ENCODE measurements at places on chromosomes 6 and 20.

GRCh38 chr20:50645253-50646068 is 45.9 kb downstream of the RIPOR3 start:
- peak; percentile 69 for DNase-seq

DNA sequence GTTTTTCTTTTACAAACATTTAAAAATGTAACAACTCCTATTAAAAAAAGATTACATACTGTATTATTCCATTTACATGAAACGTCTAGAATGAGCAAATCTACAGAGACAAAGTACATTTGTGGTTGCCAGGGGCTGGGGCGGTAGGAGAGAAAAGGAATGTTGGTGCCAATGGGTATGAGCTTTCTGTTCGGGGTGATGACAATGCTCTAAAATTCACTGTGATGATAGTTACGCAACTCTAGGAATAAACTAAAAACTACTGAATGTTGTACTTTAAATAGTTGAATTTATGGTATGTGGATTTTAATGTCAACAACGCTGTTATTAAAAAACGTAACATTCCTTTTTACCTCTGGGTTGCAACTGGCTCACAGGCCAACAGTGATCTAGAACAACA is 211.1 kb downstream of the GMDS start:
- DNase-seq, result no peak

DNA sequence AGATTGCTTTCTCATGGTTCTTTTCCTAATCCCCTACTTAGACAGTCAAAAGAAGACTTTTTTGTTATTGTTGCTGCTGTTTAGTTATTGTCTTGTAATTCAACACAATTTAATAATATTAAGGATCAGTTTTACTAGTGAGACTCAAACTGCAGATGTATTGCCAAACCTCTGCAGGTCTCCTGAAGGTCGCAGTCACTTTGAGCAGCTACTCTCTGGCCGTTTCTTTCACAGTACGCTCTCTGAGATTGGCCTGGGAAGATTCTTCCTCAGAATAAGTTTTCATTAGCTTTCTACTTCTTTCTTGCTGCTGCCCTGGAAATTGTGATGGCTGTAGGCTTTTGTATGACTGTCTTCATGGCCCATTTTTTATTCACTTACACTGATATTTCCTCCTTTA is 930.8 kb downstream of the QKI start:
- DNase-seq, result no peak

DNA sequence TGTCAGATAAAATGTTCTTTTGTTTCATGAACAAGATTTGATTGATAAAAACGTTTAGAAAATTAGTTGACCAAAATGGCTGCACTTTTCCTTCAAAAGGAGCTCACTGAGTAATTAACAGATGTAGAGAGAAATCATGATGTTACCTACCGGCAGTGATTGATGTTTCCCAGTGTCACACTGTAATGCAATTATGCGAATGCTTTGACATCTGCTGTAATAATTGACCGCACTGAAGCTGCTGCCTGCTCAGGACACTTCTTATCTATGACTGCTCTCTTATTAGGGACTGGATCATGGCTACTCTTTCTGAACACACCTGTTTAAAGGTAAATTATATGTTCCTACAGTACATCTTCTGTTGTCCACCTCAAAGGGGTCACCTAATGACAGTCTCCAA is 94.6 kb downstream of the GPR63 start:
- DNase-seq, result no peak

DNA sequence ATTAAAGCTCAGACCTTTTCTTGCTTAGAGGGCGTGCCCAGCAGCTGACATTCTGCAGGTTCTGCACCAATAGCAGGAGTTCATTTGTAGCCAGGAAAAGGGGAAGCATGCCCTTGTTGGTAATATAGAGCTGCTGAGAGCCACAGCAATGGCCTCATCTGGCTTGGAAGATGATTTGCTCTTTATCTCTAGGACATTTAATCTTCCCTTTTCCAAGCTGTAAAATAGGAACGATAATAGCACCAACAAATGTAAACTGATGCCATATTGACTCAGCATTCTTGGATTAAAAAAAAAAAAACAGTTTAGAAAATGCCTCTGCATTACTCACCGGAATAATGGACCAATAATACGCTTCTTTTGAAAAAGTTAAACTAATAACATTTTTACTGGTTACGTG is 93.4 kb upstream of the SLC2A12 start:
- DNase-seq, result no peak

GRCh38 chr6:52610745-52611355 is 34.0 kb upstream of the TRAM2 start:
- DNase-seq, result no peak

DNA sequence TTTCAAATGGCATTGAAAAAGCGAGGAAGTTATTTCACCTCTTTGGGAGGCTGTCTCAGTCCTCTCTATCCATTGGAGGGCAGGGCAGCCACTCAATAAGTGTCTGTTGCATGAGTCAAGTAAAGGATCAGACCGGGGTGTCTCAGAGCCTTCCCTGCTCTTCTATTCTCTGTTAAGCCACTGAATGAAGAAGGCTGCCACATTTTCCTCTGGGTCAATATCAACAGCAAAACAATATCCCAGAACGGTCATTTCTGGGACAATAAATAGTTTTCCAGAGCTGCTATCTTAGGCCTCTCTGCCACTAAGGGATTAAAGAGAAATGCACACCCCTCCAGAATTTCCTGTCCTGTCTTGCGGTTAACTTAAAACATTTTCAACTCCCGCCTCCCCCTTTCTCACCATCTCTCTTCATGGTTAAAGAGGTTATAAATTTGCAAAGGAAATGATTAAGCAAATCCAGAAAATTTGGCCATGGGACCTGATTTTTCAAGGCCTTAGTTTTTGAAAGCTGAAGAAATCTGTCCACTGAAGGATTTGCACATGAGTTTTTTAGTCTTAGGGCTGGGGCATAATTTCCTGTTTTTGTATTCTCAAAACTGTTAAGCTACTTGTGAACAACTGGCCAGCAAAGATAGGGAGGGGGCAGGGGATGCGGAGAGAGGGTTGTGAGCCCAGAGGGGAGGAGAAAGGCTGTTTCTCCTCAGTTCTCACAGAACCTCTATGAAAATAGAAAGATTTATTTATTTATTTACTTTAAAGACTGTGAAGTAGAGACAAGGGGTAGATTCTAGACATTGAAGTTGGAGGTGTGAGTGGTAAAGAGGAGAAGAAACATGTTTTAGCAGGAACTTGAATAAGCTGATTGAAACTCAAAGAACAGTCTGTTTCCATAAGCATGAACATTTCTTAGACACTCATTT is 135.7 kb downstream of the BCAS1 start:
- no peak for DNase-seq

GRCh38 chr6:6840831-6841291 is 252.3 kb downstream of the LY86 start:
- DNase-seq, result no peak

GRCh38 chr6:11315743-11316437 is 83.4 kb upstream of the NEDD9 start:
- DNase-seq, result no peak

DNA sequence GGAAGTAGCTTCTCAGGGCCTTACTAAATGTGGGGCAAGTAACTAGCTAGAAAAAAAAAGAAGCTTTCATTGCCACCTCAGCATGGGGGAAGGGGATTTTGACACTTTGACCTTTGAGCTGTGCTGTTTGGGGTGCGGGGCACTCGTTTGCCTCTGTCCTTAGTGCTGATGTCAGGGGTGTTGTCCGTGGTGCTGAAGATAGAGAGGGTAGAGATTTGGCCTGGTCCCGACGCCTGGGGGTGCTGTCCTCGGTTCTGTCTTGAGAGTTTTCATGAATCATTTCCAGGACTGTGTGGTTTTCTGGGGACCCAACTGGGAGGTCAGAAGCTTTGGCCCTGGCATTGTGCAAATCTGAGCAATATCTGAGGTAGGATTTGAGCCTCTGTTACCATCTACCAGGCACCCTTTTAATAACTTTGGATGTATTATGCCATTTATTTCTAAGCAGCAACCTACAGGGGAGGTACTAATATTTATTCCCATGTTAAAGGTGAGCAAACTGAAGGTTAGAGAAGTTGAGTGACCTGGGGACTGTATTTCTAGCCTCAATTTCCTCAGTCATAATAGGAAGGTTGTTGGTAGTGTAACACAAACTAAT is 78.0 kb downstream of the DLGAP4 start:
- no peak for DNase-seq

DNA sequence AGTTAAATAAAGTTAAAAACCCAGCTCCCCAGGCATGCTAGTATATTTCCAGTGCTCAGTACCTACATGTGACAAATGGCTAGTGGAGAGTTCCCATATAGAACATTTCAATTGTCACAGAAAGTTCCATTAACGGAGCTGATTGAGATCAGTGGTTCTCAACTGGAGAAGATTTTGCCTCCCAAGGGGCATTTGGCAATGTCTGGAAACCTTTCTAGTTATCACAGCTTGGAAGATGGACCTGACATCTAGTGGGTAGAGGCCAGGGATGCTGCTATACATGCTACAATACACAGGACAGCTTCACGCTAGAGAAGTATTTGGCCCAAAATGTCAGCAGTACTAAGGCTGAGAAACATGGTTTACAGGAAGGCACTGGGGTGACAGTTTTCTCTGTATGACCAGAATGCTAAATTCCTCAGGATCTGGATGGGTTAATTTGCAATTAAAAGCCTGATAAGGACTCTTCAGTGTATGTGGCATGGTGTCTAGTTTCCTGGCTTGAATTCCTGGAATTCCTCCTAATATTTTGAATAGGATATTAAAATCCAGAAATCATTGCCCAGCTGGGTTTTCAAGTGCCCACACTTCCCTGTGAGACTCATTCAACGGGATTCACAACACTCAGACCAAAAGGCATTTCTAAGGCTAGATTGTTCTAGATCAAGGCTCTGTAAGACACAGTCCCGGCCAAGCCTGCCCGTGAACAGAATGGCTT is 84.7 kb upstream of the SALL4 start:
- no peak for DNase-seq

- DNase-seq, result no peak
Measured at GRCh38 chr20:33470457-33470856, 19.4 kb upstream of the CBFA2T2 start.

- no peak for DNase-seq
Measured at GRCh38 chr6:57177545-57178265, 5.6 kb downstream of the BAG2 start.

DNA sequence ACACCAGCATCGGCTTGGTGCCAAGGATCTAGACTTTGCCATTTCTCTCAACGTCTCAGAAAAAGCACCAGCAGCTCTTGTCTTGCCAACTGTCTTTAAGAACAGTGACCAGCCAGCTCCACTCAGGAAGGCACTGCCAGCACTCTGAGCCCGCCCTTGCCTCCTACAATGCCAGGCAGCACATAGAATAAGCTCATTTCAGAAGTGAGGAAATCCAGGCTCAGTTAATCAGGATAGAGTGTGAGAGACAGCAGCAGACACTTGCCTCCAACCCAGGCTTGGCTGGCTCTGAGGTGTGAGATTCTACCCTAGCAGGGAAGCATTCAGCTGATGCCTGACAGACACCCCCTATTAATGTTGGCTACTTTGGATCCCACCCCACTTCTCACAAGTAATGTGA is 4.3 kb upstream of the SYNDIG1 start:
- no peak for DNase-seq

GRCh38 chr6:56556751-56557540 is 85.7 kb downstream of the DST start:
- no peak for DNase-seq

- no peak for DNase-seq
Measured at GRCh38 chr6:116283191-116283590, 3.5 kb upstream of the TSPYL1 start.

GRCh38 chr6:34143884-34144580 is 1.9 kb downstream of the GRM4 start:
- DNase-seq, result peak; percentile 91

GRCh38 chr6:14728396-14729024 is 517.4 kb upstream of the JARID2 start:
- no peak for DNase-seq

GRCh38 chr6:64622944-64623343 is 987.3 kb downstream of the PHF3 start:
- DNase-seq, result no peak

DNA sequence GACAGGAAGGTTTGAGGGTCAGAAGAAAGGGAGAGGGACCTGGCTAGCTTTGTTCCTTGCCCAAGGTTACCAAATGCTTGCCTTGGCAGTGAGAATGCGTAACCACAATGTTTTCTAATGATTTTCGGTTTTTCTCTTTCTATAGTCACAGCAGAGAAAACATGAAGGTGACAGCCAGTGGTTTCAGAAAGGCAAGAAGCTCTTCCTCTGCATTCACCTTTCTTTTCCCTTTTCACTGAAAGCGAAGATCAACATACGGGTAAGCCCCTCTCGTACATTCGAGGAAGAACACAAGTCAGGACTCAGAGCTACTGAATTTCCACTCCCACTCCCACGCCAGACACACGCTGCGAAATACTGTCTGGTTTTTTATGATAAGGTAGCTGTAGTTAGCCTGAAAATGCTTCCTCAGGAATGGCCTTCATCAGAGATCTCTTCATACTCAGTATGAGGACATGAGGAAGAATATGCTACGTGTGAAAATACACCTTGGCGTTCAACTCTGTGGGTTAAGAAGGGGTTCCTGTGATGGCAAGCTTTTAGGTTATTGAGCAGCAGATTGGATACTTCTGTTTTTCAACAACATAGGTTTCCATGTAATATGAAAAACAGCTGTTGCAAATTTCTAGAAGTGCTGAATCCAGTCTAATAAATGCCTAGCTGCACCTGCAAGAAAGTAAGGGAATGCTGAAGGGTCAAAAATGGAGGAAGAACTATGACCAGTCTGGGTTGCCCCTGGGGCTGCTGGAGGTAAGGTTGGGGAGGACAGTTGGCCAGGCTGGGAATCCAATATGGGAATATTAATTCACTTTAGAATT is 7.4 kb upstream of the CD83 start:
- DNase-seq, result no peak

DNA sequence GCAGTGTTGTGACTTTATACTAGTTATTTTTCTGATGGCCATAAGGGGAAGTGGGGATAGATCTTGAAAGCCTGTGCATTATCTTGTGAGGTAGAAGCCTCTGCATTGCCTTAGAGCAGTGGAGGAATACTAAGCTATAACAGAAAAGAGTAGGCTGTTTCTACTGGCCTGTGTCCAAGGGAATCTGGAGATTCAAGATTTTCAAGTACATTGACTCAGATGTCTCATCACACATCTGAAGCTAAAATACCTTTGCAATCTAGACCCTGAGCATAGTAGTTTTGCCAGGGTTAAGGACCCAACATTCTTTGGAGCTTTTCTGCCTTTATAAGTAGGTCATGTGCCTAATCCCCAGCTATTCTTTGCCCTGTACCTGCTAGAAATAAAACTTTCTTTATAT is 272.3 kb downstream of the TENT5A start:
- no peak for DNase-seq

DNA sequence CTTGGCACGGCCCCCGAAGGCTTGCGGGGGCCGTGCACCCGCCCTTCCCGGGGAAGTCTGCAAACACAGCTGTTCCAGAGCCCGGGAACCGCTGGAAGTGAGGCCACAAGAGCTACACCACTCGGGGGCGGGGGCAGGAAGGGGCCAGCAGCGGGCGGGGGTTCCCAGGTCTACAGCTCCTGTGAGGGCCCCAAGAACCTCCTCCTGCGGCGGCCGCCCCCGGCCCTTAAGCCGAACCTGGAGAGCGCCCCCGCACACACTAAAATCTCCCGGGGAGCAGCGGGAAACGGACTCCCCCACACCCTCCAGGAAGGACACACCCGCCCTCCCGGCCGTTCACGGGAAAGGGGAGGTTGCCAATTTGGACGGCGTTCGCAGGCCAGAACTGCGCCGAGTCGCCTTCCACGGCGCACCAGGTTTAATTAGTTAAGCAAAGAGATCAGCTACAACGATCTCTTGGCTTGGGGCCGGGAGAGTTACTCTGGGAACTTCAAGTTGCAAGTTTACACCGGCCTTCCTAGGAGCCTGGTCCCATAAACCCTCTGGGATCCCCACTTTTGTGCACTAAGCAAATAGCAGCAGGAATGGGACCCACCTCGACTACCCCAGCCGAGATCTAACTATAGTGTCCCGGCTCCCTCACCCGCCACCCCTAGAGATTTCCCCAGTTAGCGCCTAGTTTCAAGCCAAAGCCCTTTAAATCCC is 1.7 kb downstream of the JAG1 start:
- peak; percentile 37 for DNase-seq

All from glutamatergic neuron (in vitro differentiated cells).